GM12865 (cell line): ENCODE measurements at places on chromosomes 2 and 18.

DNA sequence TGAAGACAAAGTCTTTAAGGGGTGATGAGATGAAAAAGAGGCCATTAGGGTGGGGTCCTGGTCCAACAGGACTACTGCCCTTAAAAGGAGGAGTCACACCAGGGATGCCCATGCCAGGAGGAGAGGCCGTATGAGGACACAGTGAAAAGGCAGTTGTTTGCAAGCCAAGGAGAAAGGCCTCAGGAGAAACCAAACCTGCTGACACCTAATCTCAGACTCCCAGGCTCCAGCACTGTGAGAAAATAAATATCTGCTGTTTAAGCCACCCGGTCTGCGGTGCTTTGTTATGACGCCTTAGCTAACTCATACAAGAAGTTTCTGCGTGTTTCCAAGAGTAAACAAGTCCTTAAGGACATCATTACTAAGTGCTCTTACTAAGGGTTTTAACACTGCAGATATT lies 93.6 kb downstream of the DNER start:
- no peak for DNase-seq

DNA sequence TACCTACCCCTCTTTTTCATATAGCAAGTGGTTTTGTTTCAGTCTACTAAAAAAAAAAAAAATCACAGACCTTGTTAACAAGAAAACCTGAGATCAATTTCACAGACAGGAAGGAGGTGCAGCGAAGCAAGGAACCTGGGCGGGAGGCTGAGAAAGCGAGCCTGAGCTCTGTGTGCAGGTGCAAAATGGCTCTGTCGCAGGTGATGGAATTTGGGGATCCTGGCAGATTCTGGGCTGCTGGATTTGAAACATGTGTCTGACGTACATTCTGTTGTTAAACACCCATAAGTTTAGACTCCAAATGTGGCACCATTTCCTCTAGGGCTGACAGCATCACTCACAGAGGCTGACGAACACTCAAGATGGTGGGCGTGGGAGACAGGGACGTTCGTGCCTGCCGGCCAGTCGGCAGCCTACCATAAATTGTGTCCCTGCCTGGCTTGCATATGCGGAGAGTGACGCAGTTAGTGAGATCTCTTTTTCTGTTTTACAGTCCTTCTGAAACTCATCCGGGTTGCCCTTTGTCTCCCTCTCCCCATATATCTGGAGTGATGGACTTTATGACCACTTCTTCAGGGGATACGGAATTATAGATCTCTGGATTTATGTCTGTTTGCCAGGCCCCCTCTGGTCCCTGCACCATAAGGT lies 8.8 kb upstream of the DDX1 start:
- peak; percentile 32 for DNase-seq

- DNase-seq, result no peak
Measured at GRCh38 chr2:116490511-116491145, 1323.9 kb upstream of the DDX18 start.

- DNase-seq, result no peak
Measured at GRCh38 chr2:72908741-72909140, 8.6 kb upstream of the EMX1 start.

DNA sequence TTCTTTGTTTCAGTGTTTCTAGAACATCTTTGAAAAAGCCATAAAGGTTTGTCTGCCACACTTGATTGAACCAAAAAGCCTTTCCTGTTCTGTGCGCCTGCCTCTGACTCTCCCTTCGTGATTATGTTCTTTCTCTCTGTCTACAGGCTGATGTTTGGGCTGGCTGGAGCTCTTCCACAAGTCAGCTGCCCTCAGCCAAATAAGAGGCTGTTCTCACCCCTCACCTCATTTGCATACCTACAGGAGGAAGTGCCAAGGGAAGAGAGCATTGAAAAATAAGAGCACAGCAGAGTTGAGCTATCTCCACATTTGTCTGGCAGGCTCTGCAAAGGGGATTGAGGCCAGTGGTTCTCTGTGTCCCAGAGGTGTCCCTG lies 15.8 kb downstream of the INPP5D start:
- peak; percentile 88 for DNase-seq

- peak; percentile 58 for DNase-seq
Measured at GRCh38 chr2:206250041-206250897, 24.2 kb upstream of the ZDBF2 start.

DNA sequence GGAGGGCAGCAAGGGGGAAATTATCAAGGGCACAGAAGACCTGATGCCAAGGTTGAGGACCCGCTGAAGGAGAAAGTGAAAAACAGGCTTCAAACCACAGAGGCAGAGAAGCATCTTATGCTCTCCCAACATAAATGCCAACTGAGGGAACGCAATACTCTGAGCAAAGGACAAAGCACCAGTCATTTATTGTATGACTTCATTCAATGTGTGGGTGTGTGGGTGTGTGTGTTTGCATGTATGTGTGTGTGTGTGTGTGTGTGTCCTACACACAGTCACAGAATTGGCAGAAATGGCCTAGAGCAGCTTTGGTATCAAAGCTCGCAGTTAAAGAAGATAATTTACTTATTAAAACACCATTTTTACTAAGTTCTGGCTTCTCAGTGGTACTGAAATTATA lies 51.4 kb downstream of the UXS1 start:
- DNase-seq, result no peak

DNA sequence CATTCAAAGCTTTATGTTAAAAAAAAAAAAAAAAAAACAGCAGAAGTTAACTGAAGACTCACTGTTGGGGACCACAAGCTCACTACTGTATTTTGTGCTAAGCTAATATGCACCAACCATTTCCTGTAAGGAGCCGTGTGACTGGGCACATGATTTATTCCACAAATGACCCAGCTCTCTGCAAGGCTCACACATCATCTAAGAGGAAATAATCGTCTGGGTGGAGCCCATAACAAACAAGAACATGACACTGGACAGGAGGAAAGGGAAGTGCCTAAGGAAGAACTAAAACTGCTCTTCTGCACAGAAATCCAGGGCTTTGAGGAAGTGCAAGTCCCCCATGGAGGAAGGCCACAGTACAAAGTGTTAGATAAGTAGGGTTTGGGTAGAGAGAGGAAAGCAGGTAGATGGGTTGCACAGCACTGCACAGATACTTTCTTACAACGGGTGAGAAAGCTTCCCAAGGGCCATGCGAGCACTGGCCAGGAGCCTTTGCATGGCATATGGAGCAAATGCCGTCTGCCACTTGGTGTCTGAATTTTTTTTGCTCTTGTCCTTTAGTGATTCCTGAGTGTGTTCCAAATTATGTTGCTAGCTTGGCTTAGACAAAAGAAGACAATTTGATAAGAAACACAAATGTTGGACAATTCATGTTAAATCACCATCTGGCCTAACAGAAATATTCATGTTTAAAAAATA lies 24.4 kb downstream of the NFE2L2 start:
- DNase-seq, result peak; percentile 67

DNA sequence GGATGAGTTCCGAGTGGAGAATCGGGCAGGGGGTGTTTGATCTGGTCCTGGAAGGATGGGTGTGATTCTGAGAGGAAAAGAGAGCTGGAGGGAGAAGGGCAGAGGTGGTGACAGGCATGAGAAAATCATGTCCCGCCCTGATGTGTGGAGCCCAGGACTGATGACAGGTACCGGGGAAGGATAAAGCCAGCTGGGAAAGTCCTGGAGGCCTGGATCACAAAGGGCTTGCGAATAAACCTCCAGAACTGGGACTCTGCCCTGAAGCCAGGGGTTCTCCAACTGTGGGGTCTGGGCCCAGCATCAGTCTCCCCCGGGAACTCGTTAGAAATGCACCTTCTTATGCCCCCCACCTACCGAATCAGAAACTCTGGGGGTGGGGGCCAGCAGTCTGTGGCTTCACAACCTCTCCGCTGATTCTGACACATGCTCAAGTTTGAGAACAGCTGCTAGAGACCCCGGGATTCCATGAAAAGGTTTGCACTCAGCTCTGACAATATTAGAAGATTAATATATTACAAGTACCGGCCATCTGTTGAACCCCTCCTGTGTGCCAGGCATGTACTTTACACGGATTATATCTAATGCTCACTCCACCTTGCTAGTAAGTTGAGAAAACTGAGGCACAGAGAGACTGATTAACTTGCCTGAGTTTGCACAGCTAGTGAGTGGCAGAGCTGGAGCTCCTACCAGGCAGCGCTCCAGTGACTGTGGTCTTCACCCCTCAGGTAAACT lies 8.0 kb downstream of the TNFRSF11A start:
- no peak for DNase-seq

GRCh38 chr2:225074366-225074765 lies 32.1 kb upstream of the DOCK10 start:
- no peak for DNase-seq

DNA sequence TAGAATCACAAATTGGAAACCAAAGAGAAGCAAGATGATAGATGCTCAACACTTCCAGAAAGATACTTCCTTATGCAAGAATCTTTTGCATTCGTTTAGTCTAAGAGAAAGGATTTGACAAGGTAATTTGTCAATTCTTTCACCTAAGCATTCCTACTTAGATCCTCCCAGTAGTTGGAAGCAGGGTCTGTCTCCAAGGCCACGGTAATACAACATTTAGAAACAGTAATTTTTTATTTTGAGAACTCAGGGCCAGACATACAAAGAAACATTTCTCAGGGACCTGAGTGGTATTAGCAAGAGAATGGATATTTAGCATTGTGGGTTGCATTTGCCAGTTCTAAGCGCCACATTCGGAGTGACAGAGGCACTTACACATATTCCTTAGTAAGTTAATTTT lies 68.6 kb downstream of the ACYP2 start:
- DNase-seq, result no peak

DNA sequence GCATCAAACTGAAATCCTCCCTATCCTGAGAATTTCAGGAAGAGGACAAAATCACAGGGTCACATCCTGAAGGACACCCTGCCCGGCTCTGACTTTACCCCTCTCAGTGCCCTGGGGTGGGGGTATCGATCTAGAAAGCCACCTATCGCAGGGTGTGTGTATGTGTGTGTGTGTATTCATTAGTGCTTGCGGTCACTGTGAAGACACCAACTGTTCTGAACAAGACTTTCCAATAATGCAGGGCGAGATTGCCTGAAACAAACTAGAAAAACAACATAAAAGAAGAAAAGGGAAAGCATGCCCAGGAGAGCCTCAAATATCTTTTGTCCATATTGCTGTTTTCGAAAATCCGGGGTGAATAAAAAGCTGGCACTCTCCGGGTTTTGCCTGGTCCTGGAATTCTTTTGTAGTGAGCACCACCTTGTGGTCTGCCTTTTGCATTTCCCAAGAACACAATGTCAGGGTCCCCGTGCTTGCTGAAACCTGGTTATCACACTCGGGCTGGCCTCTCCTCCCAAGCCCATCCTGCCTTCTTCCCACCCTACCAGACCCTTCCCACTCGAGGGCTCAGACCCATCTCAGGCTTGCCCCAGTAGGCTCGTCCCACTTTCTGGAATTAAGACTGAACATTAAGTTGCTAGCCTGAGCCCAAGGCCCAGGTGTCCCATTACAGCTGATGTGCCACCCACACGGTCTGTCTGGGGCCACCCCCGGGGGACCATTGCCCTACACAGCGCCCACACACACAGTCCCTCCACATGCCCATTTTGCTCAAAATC lies 25.0 kb upstream of the COPS8 start:
- DNase-seq, result peak; percentile 71

DNA sequence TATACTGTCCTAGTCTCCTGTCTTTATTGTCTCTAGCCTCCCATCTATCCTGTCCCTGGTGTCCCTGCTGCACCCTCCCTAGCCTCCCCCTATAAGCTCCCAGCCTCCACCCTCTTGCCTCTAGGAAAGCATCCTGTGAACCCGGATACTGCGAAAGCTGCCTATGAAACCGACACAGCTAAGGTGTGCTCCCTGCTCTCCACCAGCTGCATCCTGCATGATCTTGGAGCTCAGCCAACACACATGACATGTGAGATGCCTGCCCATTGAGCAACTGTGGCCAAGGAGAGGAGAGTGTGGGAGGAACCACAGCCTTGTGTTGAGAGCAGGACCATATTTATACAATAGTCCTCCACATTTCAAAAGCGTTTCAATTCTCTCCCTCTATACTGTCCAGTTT lies 187.1 kb downstream of the ZBTB7C start:
- DNase-seq, result peak; percentile 64

DNA sequence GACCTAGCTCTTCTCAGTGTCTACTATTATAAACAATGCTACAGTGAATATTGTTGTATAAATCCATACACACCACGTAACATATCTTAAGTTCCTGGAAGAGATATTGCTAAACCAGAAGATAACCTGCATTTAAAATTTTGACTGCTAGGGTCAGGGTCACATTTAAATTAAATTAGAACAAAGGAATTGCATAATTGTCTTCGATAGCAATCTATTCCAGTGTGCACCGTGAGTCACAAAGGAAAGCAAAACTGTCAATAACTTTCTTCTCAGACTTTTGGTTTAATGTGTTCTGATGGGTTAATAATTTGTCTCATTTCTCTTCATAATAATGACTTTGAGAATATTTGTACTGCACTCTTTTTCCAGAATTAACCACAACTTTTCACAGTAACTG lies 4.2 kb downstream of the GEN1 start:
- no peak for DNase-seq

- peak; percentile 7 for DNase-seq
Measured at GRCh38 chr2:63486861-63487290, 101.4 kb downstream of the WDPCP start.

GRCh38 chr2:190679813-190680591 lies 31.1 kb downstream of the NAB1 start:
- peak; percentile 86 for DNase-seq

DNA sequence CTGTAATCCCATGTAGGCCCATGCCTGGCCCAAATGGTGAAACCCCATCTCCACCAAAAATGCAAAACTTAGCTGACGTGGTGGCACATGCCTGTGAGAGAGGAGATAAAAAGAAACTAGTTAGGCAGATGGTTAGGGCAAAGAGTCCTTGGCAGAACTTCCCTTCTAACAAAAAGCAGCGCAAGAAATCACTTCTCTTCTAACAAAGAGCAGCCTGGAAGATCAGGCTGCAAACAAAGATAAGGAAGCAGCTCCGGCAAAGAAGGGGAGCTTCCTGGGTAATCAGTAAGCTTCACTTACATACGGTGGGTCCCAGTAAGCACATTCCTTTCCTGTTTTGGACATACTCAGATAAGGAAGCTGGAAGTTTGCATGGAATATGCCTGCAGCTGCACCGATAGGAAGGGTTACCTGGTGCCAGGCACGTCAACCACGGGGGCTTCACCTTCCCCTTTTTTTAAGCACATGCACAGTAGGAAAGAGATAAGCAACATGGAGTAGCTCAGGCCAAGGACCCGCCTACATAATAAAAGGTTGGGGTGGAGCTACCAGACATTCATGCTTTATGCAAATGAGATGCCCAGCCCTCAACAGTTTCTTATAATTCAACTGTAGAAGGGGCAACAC lies 61.0 kb upstream of the SLC25A52 start:
- no peak for DNase-seq

DNA sequence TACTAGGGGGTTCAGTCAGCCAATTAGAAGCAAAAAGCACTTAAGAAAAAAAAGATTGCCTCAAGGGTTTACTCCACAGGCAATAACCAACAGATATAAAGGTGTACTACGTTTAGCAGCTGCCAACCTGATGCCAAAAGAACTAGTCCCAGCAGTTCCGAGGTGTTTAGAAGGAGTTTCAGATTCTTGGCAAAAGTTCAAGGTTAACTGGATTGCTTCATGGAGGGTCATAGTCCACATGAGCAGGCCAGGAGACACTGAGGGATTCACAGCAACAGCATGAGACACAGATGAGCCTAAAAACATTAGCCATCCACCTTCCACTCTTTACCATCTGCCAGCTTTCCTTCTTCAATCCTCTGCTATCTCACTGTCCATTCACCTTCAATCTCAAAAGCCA lies 4.9 kb upstream of the DNAH7 start:
- no peak for DNase-seq
